ENCODE measurements at places on chromosomes 12 and 14.
A peak's percentile ranks its signal among the peaks of the same experiment; 100 is the strongest.

GRCh38 chr14:73153272-73153671, 17.0 kb downstream of the PSEN1 start:
- no peak for DNase-seq

DNA sequence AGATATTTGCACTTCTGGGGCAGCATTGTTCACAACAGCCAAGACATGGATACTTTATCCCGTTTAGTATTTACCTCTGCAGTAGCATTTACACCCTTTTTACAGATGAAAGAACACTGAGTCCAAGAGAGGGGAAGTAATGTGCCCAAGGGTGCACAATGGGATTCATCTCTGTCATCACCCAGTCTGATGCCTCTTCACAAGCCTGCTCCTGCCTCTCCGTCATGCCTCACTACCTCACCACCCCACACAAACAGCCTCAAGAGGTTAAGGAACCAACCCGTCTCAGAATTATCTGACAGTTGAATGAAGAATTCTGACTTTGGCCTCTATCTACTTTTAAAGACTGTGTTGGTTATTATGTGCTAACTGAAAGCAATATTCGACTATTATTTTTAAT, 368.4 kb downstream of the ATP23 start:
- DNase-seq = no peak

- DNase-seq = no peak
These were observed 87.5 kb downstream of the DACT1 start for GRCh38 chr14:58725226-58725625.

- DNase-seq = no peak
These were observed 285.8 kb downstream of the NRXN3 start for GRCh38 chr14:78455896-78456435.

DNA sequence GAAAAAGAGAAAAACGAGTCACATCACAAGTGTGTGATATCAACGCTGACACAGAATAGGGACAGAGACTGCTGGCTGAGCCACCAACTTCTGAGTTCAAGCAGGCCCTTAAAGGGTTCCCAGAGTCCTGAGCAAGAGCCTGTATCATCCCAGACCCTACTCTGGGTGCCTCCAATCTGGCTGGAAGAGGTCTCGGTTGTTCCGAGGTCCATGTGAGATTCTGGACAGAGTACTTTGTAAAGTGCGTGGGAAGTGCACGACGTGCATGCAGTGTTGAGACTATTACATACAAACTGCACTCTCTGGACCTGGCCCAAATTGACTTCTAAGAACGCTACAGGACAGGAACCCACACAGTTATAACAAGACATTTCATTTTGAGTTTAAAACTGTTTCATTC, 40.6 kb downstream of the MOK start:
- DNase-seq = no peak

DNA sequence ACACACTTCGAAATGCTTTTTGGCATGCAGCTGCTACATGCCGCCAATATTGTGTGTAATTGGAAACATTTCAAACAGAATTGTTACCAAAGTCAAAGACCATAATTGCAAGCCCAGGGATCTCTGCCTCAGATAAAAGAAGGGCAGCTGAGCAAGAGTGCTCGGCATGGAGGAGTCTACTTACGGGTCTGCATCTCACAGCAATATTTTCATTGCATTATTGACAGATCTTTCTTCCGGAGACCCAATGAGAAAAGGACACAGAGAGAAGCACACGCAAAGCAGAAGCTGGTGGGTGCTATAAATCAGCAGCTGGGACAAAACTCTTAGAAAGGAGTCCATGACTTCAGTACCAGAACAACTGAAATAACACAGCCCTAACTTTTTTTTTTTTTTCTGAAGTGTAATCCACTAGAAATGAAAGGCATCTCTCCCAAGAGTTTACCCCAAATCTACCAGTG, 4.9 kb downstream of the PRICKLE1 start:
- DNase-seq = no peak

DNA sequence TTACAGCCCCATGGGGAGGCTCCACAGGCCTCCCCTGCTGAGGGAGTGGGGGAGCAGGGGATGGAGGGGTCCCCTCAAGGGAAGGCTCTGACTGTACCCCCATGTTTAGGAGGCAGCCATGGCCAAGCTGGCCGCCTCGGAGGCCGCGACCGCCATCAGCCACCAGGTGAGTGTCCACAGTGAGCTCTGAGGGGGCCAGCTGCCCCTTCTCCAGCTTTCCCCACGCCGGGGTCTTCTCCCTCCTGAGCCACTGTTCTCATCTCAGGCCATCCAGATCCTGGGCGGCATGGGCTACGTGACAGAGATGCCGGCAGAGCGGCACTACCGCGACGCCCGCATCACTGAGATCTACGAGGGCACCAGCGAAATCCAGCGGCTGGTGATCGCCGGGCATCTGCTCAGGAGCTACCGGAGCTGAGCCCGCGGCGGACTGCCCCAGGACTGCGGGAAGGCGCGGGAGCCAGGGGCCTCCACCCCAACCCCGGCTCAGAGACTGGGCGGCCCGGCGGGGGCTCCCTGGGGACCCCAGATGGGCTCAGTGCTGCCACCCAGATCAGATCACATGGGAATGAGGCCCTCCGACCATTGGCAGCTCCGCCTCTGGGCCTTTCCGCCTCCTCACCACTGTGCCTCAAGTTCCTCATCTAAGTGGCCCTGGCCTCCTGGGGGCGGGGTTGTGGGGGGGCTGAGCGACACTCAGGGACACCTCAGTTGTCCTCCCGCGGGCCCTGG, 13.6 kb downstream of the ACADS start:
- no peak for DNase-seq

GRCh38 chr12:123043536-123044001, 63.1 kb downstream of the ARL6IP4 start:
- DNase-seq = peak; percentile 55

- no peak for DNase-seq
These were observed 68.6 kb downstream of the EEA1 start for GRCh38 chr12:92860521-92860920.

DNA sequence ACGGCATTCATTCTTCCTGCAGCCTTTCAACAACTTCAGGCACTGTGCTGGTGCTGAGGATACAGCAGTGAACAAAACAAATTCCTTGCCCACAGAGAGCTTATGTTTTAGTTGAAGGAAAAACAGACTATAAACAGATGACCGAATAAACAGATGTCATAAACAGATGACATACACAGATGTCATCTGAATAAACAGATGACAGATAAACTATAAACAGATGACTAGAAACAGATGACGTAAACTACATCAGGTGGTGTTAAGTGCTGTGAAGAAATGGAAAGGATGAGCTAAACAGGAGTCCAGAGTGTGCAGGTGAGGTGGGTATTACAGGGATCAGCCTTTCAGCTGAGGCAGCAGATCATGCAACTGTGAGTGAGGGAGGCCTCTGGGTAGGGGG, 80.9 kb downstream of the FAR2 start:
- DNase-seq = no peak

GRCh38 chr14:104358528-104359300, 220.3 kb downstream of the KIF26A start:
- no peak for DNase-seq

DNA sequence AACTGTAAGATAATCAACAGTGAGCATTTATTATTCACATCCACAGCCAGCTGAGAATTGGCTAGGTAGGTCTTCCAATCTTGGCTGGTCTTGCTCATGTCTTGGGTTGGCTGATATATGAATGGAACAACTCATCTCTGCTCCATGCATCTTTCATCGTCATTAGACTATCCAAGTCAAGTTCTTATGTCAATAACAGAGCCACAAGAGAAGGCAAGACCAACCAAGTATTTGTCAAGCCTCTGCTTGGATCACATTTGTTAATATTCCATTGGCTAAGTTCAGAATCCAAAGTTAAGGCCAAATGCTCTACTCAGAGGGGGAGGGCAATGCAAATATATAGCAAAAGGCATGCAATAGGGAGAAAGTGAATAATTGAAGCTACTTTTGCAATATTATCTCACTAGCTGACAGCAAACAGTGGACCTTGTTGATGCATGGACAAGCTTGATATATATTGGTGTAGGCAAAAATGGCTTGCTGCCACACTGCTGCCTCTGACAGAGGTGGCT, 53.1 kb downstream of the WASHC3 start:
- no peak for DNase-seq

DNA sequence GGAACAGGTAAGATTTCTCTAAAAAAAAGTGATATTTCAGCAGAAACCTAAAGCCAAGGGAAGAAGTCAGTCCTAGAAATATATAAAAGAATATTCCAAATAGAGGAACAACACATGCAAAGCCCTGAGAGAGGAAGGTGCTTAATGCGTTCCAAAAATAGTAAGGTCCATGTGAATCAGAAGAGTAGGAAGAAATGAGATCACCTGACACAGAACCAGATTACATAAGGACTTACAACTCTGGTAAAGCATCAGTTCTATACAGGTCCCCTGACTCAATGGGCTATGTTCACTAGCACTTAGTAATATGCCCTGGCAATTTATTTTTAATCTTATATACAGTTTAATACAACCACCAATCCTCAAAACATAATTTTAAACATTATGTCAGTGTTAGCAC, 30.0 kb downstream of the SENP1 start:
- DNase-seq = no peak

GRCh38 chr12:130875193-130875592, 3.3 kb downstream of the RAN start:
- no peak for DNase-seq

DNA sequence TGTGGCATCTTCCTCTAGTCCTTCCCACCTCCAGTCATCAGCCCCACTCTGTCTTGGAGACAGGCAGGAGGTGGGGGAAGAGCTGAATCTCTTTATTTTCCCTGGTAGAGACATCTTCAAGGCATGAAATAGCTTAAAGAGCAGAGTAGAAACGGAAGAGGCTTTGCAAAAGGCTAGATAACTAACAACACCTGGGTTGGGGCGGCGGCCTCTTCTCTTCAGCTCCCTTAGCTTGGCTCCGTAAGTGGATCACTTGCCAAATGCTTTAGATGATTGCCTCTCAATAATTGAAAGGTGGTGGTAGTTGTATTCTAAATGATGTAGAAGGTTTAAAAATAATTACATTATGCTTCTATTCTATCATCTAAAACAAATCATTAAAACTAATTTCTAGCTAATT, 36.1 kb downstream of the SSPN start:
- DNase-seq = no peak

DNA sequence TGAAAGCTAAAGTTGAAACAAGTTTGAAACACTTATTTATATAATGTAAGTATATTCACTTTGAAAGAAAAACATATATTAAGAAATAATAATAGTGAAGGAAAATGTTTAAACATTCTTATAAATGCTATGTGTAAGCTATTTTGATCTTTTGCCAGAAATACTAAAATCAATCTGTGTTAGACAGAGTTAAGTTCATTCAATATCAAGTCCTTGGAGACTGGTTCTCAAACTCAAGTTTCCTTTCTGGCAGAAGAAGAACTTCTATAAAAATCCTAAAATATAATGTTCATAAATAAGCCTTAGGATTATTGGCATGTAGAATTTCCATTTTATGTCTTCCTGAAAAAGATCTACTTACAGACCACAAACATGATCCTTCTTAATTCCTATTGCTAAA, 45.3 kb downstream of the TAOK3 start:
- DNase-seq = no peak

DNA sequence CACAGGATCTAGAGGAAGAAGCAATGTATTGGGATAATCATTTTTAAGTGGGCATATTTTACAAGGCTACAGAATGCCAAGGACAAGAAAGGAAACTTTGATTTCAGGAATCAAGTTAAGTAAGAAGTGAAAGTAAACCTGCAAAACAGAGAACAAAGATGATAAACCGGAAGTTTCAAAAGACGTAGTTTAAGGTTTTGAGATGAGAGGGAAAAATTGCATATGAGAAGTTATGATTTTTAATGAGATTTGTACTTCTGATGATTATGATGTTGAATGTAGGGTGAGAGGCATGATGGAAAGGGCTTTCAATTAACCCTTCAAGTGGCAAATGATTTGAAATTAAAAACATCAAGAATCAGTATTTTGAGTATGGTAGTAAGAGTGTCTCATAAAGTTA, 134.9 kb downstream of the CAPZA3 start:
- no peak for DNase-seq

- no peak for DNase-seq
These were observed 64.4 kb downstream of the PPP1R36 start for GRCh38 chr14:64614166-64614565.

- DNase-seq = no peak
These were observed 121.1 kb downstream of the TGFB3 start for GRCh38 chr14:75860561-75861160.

GRCh38 chr12:129928643-129929042, 24.8 kb upstream of the TMEM132D start:
- no peak for DNase-seq

DNA sequence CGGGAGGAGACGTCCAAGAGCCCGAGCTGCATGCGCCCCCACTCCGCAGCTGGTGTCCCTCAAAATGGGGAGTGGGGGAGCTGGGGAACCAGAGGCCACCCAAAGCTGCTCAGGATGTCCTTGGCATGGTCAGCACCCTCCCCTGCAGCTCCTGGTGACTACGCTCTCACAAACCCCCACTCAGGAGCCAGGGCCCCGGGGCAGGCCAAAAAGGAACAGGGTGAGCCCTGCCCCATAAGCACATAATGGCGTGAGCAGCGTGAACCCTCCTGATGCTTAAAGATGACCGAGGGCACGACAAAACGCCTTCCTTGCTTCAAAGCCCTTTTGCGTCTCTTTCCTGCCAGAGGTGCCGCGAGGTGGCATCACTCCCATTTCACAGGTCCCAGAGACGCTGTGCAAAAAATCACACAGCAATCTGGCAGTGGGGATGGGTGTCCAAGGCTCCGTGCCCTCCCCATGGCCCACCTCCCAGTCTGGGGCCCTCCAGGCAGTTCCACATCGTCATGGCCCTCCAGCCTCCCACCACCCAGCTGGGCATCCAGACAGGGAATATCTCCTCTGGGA, 13.5 kb downstream of the NCOR2 start:
- DNase-seq = no peak

- no peak for DNase-seq
These were observed 870.2 kb upstream of the TMEM132C start for GRCh38 chr12:127396734-127397133.

DNA sequence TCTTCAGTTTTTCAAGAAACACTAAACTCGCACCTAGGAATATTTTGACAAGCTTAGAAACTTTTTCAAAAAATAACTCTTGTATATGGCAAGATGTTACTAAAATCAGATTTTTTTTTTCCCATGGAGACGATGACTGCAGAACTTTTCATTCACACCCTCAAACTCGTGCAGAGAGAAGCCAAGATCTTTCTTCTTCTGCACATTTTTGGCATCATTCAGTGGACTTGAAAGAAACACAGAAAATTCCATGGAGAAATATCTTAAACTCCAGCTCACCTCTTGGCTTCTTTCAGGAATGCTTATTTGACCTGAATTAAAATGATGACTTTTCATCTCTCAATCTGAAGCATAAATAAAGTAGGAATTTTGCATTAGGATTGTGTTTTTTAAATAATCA, 919.4 kb downstream of the NRXN3 start:
- no peak for DNase-seq

Data from stimulated activated CD8-positive, alpha-beta memory T cell treated with anti-CD3 and anti-CD28 coated beads, Interleukin-12 subunit alpha, Interleukin-12 subunit beta, amount 100 ng/mL, for 1 hour (primary cell).